ENCODE measurements at places on chromosomes 11 and 22. TPM values are rescaled to one million over a fixed set of nuclear protein-coding genes. Genes with fewer than 3 reads are reported as not detected.

Gene ANKK1
- 3.2 TPM for total RNA-seq

DNA sequence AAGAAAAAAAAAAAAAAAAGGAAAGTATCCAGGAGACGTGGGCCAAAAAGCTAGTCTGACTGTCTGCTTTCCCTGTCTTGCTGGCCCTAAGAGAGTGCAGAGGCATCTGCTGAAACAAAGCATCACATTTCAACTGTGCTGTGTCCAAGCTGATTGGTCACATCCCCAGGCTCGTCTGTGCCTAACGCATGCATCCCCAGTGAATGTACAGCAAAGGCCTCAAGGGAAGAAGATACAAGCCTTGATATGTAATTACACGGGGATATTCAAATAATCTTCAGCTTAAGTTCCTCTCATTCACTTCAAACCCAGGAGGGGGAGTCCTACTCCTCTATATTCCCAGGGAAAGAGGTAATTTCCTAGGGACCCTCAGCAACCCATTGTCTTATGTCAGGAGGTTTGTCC, 5.4 kb upstream of the SORL1 start:
- DNase-seq = no peak

Gene SERHL2
- total RNA-seq = 39.5 TPM

DNA sequence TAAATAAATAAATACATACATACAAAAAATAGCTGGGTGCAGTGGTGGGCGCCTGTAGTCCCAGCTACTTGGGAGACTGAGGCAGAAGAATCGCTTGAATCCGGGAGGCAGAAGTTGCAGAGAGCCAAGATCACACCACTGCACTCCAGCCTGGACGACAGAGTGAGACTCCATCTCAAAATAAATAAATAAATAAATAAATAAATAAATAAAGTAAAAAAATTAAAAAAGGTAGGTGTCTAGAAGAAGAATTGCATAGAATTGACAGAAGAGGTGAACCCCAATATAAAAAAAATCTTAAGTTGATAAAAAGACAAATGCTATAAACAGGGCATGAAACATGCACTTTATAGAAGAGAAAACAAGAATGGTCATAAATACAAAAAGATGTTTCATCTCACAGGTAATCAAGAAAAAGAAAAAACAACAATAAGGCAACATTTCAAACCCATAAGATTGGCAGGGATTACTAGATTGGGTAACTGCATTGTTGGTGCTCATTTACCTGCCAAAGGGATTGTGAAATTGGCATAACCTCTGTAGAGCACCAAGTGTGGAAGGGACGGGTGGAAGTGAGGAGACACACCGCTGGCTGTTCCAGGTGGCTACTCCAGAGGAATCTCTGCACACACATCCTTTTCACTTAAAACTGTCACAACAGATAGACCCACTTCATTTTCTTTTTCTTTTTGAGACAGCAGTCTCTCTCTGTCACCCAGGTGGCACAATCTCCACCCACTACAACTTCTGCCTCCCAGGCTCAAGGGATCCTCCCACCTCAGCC, 44.7 kb downstream of the NF2 start:
- DNase-seq = no peak

DNA sequence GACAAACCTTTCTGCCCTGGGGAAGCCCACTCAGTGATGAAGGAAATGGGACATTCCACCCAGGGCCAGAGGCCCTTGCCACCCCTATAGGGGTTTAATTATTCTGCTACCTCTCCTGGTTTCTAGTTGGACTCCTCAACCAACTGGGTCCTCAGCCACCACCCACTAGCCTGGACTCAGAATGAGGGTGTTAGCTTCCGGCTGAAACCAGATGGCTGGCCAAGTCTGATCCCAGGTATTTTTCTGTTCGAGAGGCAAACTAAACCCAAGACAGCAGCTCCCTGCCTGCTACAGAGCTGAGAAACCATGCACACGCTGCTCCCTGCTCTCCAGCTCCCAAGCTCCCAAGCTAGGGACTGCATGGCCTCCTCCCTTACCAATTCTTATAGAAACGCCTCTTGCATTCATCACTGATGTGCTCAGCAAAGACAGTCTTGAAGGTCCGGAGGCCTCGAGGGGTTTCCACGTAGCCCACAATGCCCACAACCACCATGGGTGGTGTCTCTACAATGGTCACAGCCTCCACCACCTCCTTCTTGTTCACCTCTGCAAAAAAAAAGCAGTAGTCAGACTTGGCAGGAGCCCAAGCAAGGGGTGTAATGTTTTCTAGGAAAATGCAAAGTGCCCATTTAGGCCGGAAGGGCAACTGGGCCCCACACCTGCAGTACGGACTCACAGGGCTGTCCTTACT, 2.2 kb downstream of the RPL3 start:
- no peak for DNase-seq

- DNase-seq = no peak
Observed at GRCh38 chr11:128420951-128421350, 166.4 kb downstream of the ETS1 start.

GRCh38 chr11:14018441-14018840, 55.9 kb downstream of the SPON1 start:
- no peak for DNase-seq

GRCh38 chr22:31509061-31509762, 12.9 kb downstream of the SFI1 start:
- DNase-seq = no peak

Gene SEC14L2
- 8.3 TPM for total RNA-seq

GRCh38 chr11:17855531-17856290, 121.1 kb downstream of the KCNC1 start:
- DNase-seq = no peak

DNA sequence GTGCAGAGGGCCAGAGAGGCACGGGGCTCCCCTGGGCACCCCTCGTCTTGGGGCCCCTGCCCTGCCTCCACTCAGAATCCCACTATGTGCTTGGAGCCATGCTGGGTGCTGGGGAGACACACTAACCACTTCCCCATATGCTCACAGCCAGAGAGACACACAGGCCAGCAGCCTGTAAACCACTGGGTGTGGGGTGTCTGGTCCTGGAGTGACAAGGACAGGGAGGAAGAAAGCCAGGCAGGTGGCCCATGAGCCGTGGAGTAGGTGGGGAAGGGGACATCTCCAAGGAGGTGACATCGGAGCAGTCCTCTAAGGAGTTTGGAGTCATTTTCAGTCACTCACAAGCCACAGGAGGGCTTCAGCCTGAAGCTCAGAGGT, 58.9 kb downstream of the CDKN1C start:
- no peak for DNase-seq

- DNase-seq = no peak
Observed at GRCh38 chr11:11640152-11640551, 18.3 kb upstream of the GALNT18 start.

- DNase-seq = peak; percentile 5
Observed at GRCh38 chr11:6607190-6607795, 3.7 kb downstream of the ILK start.

GRCh38 chr22:46635756-46636155, 15.6 kb downstream of the GRAMD4 start:
- no peak for DNase-seq

- DNase-seq = no peak
Observed at GRCh38 chr11:44944181-44944852, 6.4 kb downstream of the TP53I11 start.

Measured in lower leg skin (tissue), 4 donors.